Panc1 (cell line): ENCODE measurements at places on chromosomes 2 and 18.

DNA sequence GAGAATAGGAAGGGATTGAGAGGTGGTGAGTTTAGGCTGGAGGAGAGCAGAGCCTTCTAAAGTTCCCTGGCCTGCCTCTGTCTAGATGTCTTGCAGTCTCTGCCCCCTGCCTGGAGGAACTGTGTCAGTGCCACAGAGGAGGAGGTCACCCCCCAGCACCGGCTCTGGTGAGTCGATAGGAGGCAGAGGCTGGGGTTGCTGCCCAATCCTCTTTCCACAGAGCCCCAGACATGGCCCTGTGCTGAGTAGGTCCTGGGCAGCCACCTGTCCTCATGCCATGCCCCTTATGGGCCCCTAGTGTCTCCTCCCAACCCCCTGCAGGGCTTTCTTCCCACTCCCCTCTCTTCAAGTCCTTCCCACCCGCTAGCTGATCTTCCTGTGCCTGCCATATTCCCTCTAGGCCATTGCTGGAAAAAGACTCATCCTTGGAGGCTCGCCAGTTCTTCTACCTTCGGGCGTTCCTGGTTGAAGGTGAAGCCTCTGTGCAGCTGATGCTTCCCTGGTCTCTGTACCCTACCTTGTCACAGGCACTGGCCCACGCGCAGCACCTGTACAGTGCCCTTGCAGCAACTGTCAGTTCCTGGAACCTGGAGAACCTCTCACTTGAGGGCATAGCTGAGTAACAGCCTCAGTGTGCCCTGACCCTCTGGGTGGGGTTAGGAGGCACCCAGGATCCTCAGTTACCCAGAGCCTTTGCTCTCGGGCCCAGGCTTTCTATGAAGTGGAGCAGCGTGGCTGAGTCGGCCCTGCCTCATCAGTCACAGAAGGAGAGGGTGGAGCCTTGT is 13.2 kb upstream of the SLC4A3 start:
- no peaks in the 10 kb centered on the region for H3K4me1 ChIP-seq
- H3K27me3 ChIP-seq, result no peaks in the 10 kb centered on the region
- DNase-seq, result no peak
- H3K36me3 ChIP-seq, result no peaks in the 10 kb centered on the region
- H3K27ac ChIP-seq, result no peak overlapping the region

DNA sequence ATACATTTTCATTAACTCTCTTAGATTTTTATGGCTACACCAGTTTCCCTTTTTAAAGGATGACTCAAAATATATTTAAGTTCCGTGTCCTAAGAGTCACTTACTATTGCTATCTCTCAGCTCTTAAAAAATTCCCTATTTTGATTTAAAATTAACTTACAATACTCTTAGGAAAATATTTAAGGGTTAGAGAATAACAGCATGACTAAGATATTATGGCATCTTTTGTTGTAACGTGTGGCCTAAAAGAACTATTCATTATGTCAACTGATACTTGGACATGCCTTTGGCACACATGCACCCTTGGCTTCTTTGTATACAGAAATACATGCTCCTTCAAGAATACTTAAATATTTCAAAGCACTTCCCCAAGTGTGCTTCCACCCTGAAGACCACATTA is 42.3 kb downstream of the SCN3A start:
- no peaks in the 10 kb centered on the region for H3K4me1 ChIP-seq

- no peak for DNase-seq
- H3K27ac ChIP-seq, result no peak overlapping the region
- no peak overlapping the region for H3K4me3 ChIP-seq
- peaks cover 6% of the 10 kb centered on the region; the same call in 1 of the 2 replicates for H3K36me3 ChIP-seq
- H3K4me1 ChIP-seq, result peaks cover 11% of the 10 kb centered on the region; the same call in 1 of the 2 replicates
Observed at GRCh38 chr2:171706152-171706803, 19.0 kb downstream of the DYNC1I2 start.

GRCh38 chr2:17899871-17900270 is 21.4 kb downstream of the KCNS3 start:
- no peaks in the 10 kb centered on the region for H3K27me3 ChIP-seq
- no peaks in the 10 kb centered on the region for H3K4me1 ChIP-seq
- H3K4me3 ChIP-seq, result no peak overlapping the region
- DNase-seq, result no peak

- peaks cover 13% of the 10 kb centered on the region for H3K4me1 ChIP-seq
- no peaks in the 10 kb centered on the region for H3K27me3 ChIP-seq
- no peak for DNase-seq
- H3K4me3 ChIP-seq, result peak within 1 kb of the TSS; percentile 74
Observed at GRCh38 chr2:95159690-95160449, at the start of gene ZNF514. Gene ZNF514 (minus strand): TSS chr2:95159848. CDS start chr2:95153253, 6,595 bp downstream.

- no peaks in the 10 kb centered on the region for H3K4me1 ChIP-seq
- no peaks in the 10 kb centered on the region for H3K36me3 ChIP-seq
- H3K27ac ChIP-seq, result no peak overlapping the region
- peak; percentile 78 for DNase-seq
- no peak overlapping the region for H3K4me3 ChIP-seq
Observed at GRCh38 chr2:207188626-207189419, 23.1 kb upstream of the KLF7 start.

DNA sequence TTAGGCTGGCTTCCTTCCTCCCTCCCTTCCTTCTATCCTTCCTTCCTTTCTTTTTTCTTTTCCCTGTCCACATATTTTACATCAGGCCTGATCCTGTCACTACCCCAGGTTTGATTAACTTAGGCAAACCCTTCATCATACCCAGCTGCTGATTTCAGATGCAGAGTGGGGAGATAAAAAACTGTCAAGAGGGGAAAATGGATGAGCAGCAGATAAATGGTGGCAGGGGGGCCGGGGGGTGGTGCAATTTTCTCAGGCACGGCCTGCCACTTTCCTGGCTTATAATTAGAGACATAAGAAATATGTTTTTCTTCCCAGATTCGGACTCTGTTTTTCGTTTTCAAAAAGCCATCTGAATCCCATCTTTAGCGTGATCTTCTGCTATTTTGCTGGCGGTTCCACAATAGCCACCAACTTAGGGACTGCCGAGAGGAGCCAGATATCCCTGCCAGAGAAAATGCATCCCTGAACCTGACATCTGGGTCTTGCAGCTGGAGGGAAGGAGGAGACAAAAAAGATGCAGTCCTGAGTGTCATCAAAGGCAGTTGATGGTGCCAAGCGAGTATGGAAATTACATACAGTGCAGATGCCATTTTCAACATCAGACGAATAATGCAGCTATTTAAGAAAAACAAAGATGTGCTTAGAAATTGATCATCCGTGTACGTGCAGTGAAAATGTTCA is 49.9 kb downstream of the CXCR4 start:
- no peaks in the 10 kb centered on the region for H3K4me1 ChIP-seq
- H3K27me3 ChIP-seq, result peaks cover 2% of the 10 kb centered on the region; the same call in 1 of the 2 replicates
- DNase-seq, result no peak
- no peak overlapping the region for H3K4me3 ChIP-seq
- H3K36me3 ChIP-seq, result no peaks in the 10 kb centered on the region
- no peak overlapping the region for H3K27ac ChIP-seq

DNA sequence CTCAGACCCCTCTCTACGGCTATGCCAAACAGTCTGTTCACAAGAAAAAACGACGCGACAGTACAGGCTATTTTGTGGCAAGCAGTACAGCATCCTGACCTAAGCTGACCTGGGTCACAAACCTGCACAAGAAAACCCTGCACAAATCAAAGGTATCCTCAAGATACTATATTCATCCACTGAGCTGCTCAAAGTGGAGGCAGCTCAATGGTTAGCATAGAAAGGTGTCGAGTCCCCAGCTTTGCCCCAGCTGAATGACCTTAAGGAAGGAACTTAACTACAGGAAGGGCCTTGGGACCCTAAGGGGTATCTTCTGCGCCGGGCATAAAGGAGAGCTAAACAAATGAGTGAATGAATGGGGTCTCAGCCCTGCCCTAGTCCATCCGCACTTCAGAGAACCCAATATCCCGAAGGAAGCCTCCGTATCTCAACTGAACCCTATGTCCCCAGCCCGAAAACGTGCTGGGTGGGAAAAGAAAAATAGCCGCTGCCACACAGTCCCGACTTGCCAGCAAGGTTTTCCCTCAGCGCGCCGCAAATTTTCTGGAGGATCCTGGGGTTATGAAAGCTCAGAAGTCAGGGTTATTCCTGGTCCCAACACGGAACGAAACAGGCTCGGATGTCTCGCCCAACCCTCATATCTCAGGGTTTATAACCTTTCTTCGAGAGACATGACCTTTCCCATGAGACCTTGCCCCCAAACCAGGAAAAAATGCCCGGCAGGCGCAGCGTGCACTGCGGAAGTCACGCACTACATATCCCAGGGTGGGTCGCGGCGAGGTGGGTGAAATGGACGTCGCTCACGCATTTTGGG is at the start of gene FASTKD1:
Gene FASTKD1 (minus strand): TSS at position 706 of the 814 bp plus-strand sequence. CDS start 1,836 bp downstream, outside the sequence.
- H3K4me1 ChIP-seq, result peaks cover 13% of the 10 kb centered on the region; the same call in 1 of the 2 replicates
- H3K36me3 ChIP-seq, result no peaks in the 10 kb centered on the region
- no peaks in the 10 kb centered on the region for H3K27me3 ChIP-seq
- peak; percentile 77 for DNase-seq
- H3K27ac ChIP-seq, result peak within 1 kb of the TSS; percentile 93
- peak within 1 kb of the TSS; percentile 87 for H3K4me3 ChIP-seq

GRCh38 chr18:77009675-77010074 is 122.9 kb downstream of the MBP start:
- H3K4me1 ChIP-seq, result no peaks in the 10 kb centered on the region; the same call in 1 of the 2 replicates
- H3K27ac ChIP-seq, result no peak overlapping the region
- H3K4me3 ChIP-seq, result no peak overlapping the region
- H3K27me3 ChIP-seq, result no peaks in the 10 kb centered on the region
- no peaks in the 10 kb centered on the region for H3K36me3 ChIP-seq

DNA sequence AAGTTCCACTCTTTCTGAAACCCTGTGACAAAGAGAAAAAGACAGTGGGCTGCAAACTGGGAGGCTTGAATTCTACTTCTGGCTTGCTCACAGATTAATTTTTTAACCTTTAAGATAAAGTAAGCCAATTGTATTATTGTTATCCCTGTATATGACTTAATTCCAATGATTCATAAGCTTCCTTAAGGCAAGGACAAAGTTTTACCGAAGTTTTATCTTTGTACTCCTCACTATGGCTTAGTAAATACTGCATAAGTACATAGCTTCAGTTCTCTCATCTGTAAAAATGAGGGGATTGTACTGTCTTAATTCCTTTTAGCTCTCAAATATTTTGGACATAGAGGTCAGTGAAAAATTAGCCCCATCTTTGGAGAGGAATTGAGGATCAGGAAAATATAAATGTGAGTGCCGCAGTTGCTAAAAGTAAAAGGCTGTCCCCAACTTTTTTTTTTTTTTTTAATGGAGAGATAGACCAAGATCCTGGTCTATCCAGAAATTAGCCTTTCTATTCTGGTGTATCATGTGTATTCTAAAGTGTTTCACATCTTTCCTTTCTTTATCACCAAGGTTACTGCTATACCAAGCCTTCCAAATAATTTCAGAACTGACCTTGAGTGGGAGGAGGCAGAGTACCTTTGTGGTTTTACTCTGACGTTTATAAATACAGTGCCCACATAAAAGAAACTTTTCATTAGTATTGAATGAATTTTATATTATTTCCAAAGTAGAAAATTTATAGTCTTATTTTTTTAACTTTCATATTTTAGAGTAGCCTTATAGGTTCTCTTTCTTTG is 13.3 kb downstream of the RELCH start:
- H3K4me1 ChIP-seq, result no peaks in the 10 kb centered on the region
- H3K4me3 ChIP-seq, result no peak overlapping the region
- no peak for DNase-seq
- H3K27ac ChIP-seq, result no peak overlapping the region

GRCh38 chr2:234881413-234882241 is 70.2 kb upstream of the SH3BP4 start:
- 0 out of 2 replicates have a peak overlapping the region, but pooled peaks have one; percentile 10 for H3K4me3 ChIP-seq
- peaks cover 36% of the 10 kb centered on the region for H3K4me1 ChIP-seq
- DNase-seq, result peak; percentile 87
- H3K27ac ChIP-seq, result peak overlapping the region; percentile 93
- no peaks in the 10 kb centered on the region for H3K27me3 ChIP-seq

- H3K4me3 ChIP-seq, result no peak overlapping the region
- no peaks in the 10 kb centered on the region for H3K36me3 ChIP-seq
- no peaks in the 10 kb centered on the region for H3K4me1 ChIP-seq
- no peak for DNase-seq
Observed at GRCh38 chr2:106570316-106570715, 83.2 kb downstream of the CD8B2 start.

DNA sequence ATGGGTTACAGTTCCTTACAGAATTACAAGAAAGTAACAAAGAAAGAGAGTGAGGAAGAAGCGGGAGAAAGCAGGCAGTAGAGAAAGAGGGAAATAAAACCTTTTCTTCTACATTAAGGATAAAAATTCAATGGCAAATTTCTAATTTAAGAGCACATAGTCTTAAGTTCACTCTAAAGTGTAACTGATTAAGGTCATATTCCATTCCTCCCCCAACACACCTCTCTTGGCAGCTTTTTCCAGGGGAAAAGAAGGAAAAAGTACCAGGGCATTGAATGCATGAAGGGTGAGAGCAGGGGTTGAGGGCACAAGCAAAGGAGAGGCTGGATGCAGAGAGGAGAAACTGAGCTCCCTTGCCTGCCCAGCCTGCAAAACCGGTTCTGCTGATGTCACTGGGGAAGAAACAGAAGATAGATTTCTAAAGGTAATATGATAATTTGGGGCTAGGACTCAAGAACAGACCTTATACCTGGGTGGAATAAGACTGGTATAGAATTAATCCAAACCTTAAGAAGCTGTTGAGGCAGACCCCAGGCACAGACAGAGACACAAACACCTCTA is 4.6 kb downstream of the ACMSD start:
- H3K27me3 ChIP-seq, result peaks cover 5% of the 10 kb centered on the region; the same call in 1 of the 2 replicates
- no peak overlapping the region for H3K27ac ChIP-seq
- H3K4me1 ChIP-seq, result no peaks in the 10 kb centered on the region
- H3K4me3 ChIP-seq, result no peak overlapping the region
- no peaks in the 10 kb centered on the region for H3K36me3 ChIP-seq
- no peak for DNase-seq

- H3K27ac ChIP-seq, result no peak overlapping the region
- H3K4me1 ChIP-seq, result no peaks in the 10 kb centered on the region
- H3K36me3 ChIP-seq, result no peaks in the 10 kb centered on the region
Observed at GRCh38 chr2:180706694-180707093, 273.7 kb upstream of the UBE2E3 start.

DNA sequence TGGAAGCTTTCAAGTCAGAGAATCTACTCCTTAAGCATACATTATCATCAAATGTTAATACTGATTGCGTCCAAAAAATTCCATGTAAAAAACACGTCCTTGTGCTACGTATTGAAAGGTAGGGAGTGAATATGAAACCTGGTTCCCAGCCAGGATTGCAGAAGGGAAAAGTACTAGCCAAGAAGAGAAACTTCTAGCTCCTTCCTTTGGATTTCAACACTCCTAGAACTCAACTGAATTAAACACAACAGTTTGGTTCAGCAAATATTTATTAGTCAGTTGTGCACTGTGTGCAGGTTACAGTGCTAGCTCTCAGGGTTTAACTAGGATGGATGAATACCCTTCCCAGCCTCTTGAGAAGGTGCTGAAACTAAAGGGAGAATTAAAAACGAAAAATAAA is 33.9 kb upstream of the FHL2 start:
- no peak for DNase-seq
- H3K27ac ChIP-seq, result peak overlapping the region; percentile 92
- no peaks in the 10 kb centered on the region for H3K27me3 ChIP-seq
- no peak overlapping the region for H3K4me3 ChIP-seq
- H3K36me3 ChIP-seq, result no peaks in the 10 kb centered on the region
- H3K4me1 ChIP-seq, result peaks cover 42% of the 10 kb centered on the region
